ENCODE measurements at places on chromosomes 3 and 15. TPM values are rescaled to one million over a fixed set of nuclear protein-coding genes. Genes with fewer than 3 reads are reported as not detected.

ACTC1 gene
- 94.3 TPM for total RNA-seq

LSAMP gene
- not detected for total RNA-seq

HTR3E gene
- not detected for total RNA-seq

NEO1 gene
- 32.0 TPM for total RNA-seq

PATL2 gene
- not detected for total RNA-seq

VGLL3 gene
- 4.7 TPM for total RNA-seq

DUOXA2 gene
- not detected for total RNA-seq

IGDCC3 gene
- not detected for total RNA-seq

DNA sequence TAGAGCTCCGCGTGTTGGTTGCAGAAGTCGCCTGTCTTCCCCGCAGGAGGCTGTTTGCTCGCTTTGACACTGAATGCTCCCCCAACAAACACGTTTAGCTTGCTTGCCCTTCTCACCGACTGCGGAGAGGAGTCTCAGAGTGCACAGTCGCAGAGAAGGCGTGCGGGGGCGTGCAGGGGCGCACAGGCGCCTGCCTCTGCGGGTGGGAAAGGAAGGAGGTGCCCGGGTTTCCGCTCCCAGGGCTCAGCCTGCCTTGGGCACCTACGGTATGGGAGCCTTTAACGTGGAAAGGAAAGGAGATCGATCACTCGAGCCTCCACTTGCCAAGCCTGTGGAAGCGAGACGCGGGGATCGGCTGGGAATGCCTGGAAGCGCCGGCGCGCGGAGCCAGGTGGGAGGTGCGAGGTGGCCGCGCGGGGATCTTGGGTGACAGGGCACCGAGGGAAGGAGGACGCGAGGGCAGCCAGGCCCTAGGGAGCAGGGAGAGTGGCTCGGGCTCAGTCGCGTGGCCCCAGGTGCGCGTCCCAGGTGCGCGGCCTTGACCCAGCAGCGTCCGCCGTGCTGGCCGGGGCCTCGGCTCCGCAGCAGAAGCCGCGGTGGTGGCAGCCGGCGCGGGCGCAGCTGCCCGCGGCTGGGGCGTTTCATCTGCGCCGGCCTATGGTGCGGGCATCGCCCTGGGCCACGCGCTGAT lies at the start of gene FAN1:
Gene FAN1, plus strand, starts transcription at position 419 of the 691 bp plus-strand sequence. CDS start 749 bp downstream, outside the sequence.
- H3K27me3 ChIP-seq = no peaks in the 10 kb centered on the region
- no peaks in the 10 kb centered on the region for H3K36me3 ChIP-seq
- peak within 1 kb of the TSS; percentile 91 for H3K27ac ChIP-seq

DNA sequence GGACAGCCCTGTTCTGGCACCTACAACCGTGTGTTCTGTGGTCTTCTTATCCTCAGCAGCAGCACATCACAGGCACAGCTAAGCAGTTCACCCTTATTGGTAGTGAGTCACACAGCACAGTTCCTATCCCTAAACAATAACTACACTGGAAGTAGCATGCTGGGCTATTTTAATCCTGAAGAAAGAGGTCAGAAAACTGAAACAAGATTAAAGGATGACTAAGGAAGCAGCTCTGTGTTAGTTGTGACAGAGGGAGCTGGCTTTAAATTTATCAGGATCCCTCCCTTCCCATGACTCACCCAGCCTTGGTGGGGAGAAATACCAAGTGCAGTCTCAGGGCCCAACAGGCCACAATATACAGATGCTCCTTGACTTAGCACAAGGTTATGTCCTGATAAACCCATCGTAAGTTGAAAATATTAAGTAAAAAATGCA lies 144.3 kb downstream of the ERC2 start:
- H3K4me3 ChIP-seq = no peak overlapping the region
- no peaks in the 10 kb centered on the region for H3K4me1 ChIP-seq
- H3K27me3 ChIP-seq = no peaks in the 10 kb centered on the region

- H3K4me3 ChIP-seq = no peak overlapping the region
- DNase-seq = no peak
- no peaks in the 10 kb centered on the region for H3K27me3 ChIP-seq
- no peak overlapping the region for H3K27ac ChIP-seq
Observed at GRCh38 chr3:53680028-53680427, 166.2 kb downstream of the CHDH start.

DNA sequence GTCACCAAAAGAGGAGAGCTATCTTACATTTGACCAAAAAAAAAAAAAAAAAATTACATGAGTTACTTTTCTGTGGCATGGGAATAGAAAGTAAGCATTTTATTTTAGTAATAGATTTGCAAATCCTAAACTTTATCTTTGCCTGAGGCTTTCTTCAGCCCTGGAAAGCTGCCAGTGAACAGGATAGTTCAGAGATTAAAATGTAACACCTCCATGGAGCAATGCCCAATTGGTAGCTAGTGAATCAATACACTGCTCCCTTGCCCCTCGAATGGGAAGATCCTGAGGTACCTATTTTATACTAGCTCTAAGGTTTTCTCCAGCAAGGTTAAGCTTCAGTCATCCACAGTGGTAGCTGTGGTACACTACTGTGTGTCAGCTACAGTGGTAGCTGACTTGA lies 867.1 kb downstream of the NAALADL2 start:
- H3K27me3 ChIP-seq = no peaks in the 10 kb centered on the region
- H3K4me3 ChIP-seq = no peak overlapping the region
- no peak for DNase-seq
- H3K27ac ChIP-seq = no peak overlapping the region
- H3K36me3 ChIP-seq = no peaks in the 10 kb centered on the region

DNA sequence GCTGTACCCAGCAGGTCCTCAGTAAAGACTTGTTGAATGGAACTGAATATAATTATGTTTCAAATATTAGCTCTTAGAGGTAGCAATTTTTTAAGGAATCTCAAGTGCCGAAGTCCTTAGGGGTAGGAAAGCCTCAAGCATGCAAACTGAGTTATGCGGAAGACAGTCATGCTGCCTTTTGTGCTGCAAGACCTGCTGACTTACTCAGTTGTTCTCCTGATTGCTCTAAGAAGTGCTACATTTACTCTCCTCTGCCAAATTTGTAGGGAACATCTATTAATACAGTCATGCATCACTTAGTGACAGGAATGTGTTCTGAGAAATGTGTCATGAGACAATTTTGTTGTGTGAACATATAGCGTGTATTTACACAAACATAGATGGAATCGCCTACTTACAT lies 325.6 kb upstream of the AZI2 start:
- H3K27me3 ChIP-seq = no peaks in the 10 kb centered on the region
- H3K4me1 ChIP-seq = peaks cover 44% of the 10 kb centered on the region
- H3K27ac ChIP-seq = no peak overlapping the region
- no peak overlapping the region for H3K4me3 ChIP-seq

GRCh38 chr3:74590620-74591262 lies 23.7 kb downstream of the CNTN3 start:
- no peak for DNase-seq
- no peak overlapping the region for H3K4me3 ChIP-seq
- H3K36me3 ChIP-seq = no peaks in the 10 kb centered on the region
- H3K4me1 ChIP-seq = no peaks in the 10 kb centered on the region
- no peaks in the 10 kb centered on the region for H3K27me3 ChIP-seq
- no peak overlapping the region for H3K27ac ChIP-seq

DNA sequence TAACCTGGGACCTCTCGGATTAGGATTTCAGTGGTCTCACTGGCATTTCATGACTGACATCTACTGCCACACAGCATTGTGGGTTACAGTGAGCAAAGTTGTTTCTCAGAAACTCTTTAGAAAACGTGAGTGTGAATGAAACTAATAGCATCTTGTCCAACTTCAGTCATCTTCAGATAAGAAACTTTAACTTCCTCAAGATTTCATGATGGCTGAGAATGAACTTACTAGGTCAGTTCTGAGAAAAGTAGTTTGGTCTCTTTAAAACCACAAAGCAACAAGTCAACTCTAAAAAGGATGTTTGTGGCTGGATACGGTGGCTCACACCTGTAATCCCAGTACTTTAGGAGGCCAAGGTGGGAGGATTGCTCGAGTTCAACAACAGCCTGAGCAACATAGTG lies 14.2 kb upstream of the HOMER2 start:
- H3K27me3 ChIP-seq = no peaks in the 10 kb centered on the region
- no peaks in the 10 kb centered on the region for H3K36me3 ChIP-seq
- H3K4me3 ChIP-seq = no peak overlapping the region
- H3K4me1 ChIP-seq = peaks cover 38% of the 10 kb centered on the region
- H3K27ac ChIP-seq = peak overlapping the region; percentile 13
- no peak for DNase-seq

GRCh38 chr3:151871639-151872468 lies 1.6 kb upstream of the SUCNR1 start:
- H3K27me3 ChIP-seq = no peaks in the 10 kb centered on the region
- H3K36me3 ChIP-seq = no peaks in the 10 kb centered on the region
- H3K4me1 ChIP-seq = peaks cover 3% of the 10 kb centered on the region
- no peak overlapping the region for H3K4me3 ChIP-seq

GRCh38 chr3:141044695-141045641 lies 6.2 kb upstream of the SPSB4 start:
- no peaks in the 10 kb centered on the region for H3K27me3 ChIP-seq
- H3K36me3 ChIP-seq = no peaks in the 10 kb centered on the region
- no peak overlapping the region for H3K4me3 ChIP-seq
- H3K4me1 ChIP-seq = no peaks in the 10 kb centered on the region
- no peak for DNase-seq

DNA sequence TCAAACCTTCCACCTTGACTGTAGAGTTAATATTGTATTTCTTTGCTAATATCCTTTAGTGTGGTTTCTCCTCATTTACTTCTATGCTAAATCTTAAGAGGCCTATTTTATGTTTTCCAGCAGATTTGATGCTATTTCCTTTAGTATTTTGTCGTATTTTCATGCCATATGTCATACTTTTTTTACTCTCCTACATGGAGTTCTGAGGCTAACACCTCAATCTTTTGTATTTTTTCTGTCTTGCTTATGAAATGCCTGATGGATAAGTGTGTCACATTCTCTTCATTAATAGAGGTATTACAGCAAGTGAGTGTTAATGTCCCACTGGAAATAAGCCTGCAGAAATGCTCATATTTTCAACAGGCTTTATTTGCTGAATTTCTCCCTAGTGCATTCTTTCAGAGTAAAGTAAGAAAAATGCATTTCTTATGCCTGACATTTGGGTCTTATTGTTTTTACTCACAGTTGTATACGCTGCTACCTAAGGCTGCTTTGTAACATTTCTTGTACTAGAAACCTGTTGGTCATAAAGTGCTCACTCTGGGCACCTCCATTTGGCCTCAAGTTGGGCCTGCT lies 63.2 kb downstream of the DIPK2A start:
- H3K36me3 ChIP-seq = no peaks in the 10 kb centered on the region
- no peaks in the 10 kb centered on the region for H3K4me1 ChIP-seq
- H3K27me3 ChIP-seq = no peaks in the 10 kb centered on the region
- DNase-seq = no peak
- no peak overlapping the region for H3K4me3 ChIP-seq

- no peaks in the 10 kb centered on the region for H3K27me3 ChIP-seq
- no peak overlapping the region for H3K4me3 ChIP-seq
- no peaks in the 10 kb centered on the region for H3K36me3 ChIP-seq
- H3K4me1 ChIP-seq = no peaks in the 10 kb centered on the region
- H3K27ac ChIP-seq = no peak overlapping the region
- no peak for DNase-seq
Observed at GRCh38 chr3:186882150-186882524, 39.6 kb downstream of the ADIPOQ start.

DNA sequence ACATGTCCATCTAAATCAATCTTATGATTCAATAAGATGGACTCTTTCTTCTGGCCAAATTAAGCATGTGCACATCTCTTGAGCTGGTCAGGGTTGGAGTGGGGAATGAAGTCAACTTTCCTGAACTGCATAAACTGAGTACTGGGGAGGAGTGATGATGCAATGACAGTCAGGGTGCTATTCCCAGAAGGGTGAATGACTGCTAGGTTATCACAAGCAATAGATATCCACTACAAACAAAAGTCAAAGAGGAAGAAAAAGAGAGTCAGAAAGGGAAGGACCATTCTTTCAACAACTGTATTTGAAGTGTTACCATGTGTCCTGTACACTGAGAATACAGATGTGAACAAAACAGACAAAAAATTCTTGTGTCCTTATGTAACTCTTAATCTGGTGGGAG lies 70.0 kb downstream of the ALCAM start:
- no peaks in the 10 kb centered on the region for H3K4me1 ChIP-seq
- no peaks in the 10 kb centered on the region for H3K36me3 ChIP-seq
- no peak for DNase-seq

- H3K4me1 ChIP-seq = no peaks in the 10 kb centered on the region
- no peaks in the 10 kb centered on the region for H3K27me3 ChIP-seq
- no peak overlapping the region for H3K4me3 ChIP-seq
- H3K27ac ChIP-seq = no peak overlapping the region
- no peak for DNase-seq
- no peaks in the 10 kb centered on the region for H3K36me3 ChIP-seq
Observed at GRCh38 chr3:123283074-123283473, 81.3 kb downstream of the SEC22A start.

DNA sequence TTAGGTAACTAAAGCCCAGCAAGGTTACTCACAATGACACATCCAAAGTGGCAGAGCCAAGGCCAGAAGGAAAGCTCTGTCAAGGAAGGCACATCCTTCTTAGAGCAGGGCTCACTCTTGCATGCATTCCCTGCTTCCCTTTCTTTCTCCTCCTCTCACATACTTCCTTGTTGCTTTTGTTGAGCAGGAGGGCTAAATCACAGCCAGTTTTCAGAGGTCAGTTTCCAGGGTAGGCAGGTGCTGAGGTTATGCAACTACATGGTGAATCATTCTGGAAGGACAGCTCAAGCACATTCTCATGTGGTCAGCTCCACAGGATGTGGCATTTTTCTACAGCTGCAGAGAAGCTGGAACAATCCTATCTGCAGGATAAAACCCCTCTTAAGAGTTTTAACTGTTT lies 275.6 kb downstream of the ZNF621 start:
- H3K36me3 ChIP-seq = no peaks in the 10 kb centered on the region
- no peak overlapping the region for H3K4me3 ChIP-seq
- peak overlapping the region; percentile 48 for H3K27ac ChIP-seq
- H3K4me1 ChIP-seq = no peaks in the 10 kb centered on the region
- DNase-seq = peak; percentile 52

GRCh38 chr3:12661926-12662592 lies 1.9 kb downstream of the RAF1 start:
- peaks cover 51% of the 10 kb centered on the region for H3K4me1 ChIP-seq
- H3K4me3 ChIP-seq = peak overlapping the region; percentile 99
- H3K36me3 ChIP-seq = no peaks in the 10 kb centered on the region
- DNase-seq = no peak
- H3K27ac ChIP-seq = peak overlapping the region; percentile 100
- no peaks in the 10 kb centered on the region for H3K27me3 ChIP-seq

- no peak overlapping the region for H3K4me3 ChIP-seq
- no peak for DNase-seq
- H3K27ac ChIP-seq = no peak overlapping the region
- H3K4me1 ChIP-seq = no peaks in the 10 kb centered on the region
- H3K27me3 ChIP-seq = no peaks in the 10 kb centered on the region
Observed at GRCh38 chr15:45314960-45315359, 62.9 kb downstream of the SLC28A2 start.
